ENCODE measurements at places on chromosomes 3 and 15. TPM values are rescaled to one million over a fixed set of nuclear protein-coding genes. Genes with fewer than 3 reads are reported as not detected.

ROBO1 gene
- 22.1 TPM for total RNA-seq

PTPN23 gene
- 48.5 TPM for total RNA-seq

- no peak for DNase-seq
- H3K27me3 ChIP-seq: no peaks in the 10 kb centered on the region
- H3K4me1 ChIP-seq: no peaks in the 10 kb centered on the region
Observed at GRCh38 chr3:134860141-134860540, 65.1 kb downstream of the EPHB1 start.

- no peaks in the 10 kb centered on the region for H3K36me3 ChIP-seq
- no peak for DNase-seq
- no peaks in the 10 kb centered on the region for H3K4me1 ChIP-seq
- no peak overlapping the region for H3K27ac ChIP-seq
- no peaks in the 10 kb centered on the region for H3K27me3 ChIP-seq
Observed at GRCh38 chr3:59472541-59472940, 422.7 kb upstream of the CFAP20DC start.

DNA sequence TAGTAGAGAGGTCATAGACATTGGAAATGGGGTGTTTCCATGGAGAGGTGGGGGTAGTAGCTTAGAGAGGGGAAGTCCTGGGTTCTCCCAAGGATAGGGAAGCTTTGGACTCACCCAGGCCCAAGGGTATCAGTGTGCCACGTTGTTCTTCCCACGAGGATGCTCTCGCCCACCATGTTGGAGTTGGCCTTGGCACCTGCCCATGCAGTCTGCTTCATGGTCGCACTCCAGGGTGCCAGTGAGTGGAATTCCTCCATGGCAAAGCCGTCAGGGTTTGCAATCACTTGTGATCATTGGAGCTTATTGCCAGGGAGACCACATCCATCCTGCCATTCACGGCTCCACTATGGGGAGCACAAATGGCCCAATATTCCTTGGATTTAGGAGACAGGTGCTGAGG is 60.6 kb downstream of the GRIP2 start:
- no peak for DNase-seq
- no peaks in the 10 kb centered on the region for H3K4me1 ChIP-seq
- H3K27me3 ChIP-seq: no peaks in the 10 kb centered on the region
- peaks cover 6% of the 10 kb centered on the region for H3K36me3 ChIP-seq
- no peak overlapping the region for H3K4me3 ChIP-seq

- H3K36me3 ChIP-seq: no peaks in the 10 kb centered on the region
- no peaks in the 10 kb centered on the region for H3K27me3 ChIP-seq
- H3K27ac ChIP-seq: no peak overlapping the region
- no peak for DNase-seq
Observed at GRCh38 chr15:93897377-93897776, 334.0 kb upstream of the MCTP2 start.

DNA sequence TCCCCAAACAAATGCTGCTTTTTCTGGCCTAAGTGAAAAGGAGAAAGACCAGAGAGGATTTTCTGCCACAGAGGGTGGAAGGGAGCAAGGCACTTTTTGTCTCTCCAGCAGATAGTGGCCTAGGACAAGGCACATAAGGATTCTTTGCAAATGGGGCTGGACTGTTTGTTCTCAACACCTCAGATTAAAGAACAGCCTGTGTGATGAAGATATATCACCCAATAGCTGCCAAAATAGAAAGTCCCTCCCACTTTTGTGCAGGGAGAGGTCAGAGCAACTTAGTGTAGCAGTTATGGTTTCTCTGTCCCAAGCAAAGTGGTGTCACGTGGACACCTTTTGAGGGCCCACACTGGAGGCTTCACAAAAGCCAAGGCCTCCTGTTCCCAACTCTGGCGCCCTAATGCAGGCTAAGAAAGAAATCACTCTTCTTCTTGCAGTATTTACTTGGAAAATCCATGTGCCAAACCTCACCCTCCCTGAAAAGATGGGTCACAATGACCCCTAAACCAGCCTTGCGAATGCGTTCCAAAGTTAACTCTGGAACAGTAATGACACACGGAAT is 84.9 kb downstream of the LRIG1 start:
- H3K4me1 ChIP-seq: no peaks in the 10 kb centered on the region
- H3K36me3 ChIP-seq: peaks cover 5% of the 10 kb centered on the region
- H3K27ac ChIP-seq: no peak overlapping the region
- no peaks in the 10 kb centered on the region for H3K27me3 ChIP-seq

Data from kidney (tissue), 22 donors.